ENCODE measurements at places on chromosomes 2 and 18. TPM values are rescaled to one million over a fixed set of nuclear protein-coding genes. Genes with fewer than 3 reads are reported as not detected.

GRCh38 chr2:8216397-8216796, 465.5 kb upstream of the ID2 start:
- no peak for DNase-seq

CNDP2 gene
- 51.7 TPM for total RNA-seq

DNA sequence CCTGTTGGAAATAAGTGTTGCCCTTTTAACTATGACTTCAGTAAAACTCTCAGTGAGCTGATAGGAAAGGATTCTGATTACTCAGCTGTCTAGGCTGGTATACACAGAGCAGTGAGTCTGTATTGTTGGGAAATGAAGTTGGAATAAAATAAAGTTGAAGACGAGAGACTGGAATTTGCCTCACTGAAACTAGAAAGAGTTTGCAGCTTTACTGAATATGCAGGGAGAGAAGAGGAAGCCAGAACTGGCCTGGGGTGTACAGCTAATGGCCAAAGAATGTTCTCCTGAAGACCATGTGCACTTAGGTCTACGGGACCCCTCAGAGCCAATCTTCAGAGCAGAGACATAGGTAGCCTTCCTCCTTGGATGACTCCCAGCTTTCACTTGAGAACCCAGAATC, 26.5 kb downstream of the EIF4E2 start:
- no peak for DNase-seq

DNA sequence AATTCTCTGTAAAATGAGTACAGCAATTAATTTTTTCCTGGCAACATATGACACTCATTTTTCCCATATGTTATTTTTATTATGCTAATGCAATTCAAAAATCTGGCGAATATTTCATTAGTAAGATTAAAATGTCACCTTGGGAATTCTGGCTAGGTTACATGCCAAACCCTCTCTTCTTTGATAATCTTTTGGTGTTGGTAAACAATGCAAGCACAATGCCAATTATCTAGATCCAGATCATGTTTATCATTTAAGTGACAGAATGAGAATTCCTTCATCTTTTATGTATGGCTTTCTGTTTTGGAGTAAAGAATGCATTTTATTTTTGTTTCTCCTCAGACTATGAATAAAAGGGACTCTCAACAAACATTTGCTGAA, 33.7 kb downstream of the GPR75 start:
- no peak for DNase-seq

DNA sequence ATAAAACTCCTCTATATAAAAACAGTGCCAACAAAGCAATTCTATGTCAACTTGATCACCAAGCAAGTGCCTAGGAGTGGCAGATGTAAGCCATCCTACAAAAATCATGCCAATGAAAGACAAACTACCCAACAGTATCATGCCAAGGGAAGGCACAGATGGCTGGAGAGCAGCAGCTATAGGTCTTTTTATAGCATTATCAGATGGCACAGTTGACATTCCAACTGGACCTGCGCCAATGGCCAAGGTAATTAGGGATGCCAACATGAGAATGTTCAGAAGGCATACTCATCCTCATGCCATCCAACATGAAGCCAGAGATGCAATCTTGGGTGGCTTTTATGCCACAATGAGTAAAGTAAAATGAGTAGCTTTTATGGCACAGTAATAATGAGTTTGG, 237.3 kb downstream of the OTX1 start:
- DNase-seq = no peak

DNA sequence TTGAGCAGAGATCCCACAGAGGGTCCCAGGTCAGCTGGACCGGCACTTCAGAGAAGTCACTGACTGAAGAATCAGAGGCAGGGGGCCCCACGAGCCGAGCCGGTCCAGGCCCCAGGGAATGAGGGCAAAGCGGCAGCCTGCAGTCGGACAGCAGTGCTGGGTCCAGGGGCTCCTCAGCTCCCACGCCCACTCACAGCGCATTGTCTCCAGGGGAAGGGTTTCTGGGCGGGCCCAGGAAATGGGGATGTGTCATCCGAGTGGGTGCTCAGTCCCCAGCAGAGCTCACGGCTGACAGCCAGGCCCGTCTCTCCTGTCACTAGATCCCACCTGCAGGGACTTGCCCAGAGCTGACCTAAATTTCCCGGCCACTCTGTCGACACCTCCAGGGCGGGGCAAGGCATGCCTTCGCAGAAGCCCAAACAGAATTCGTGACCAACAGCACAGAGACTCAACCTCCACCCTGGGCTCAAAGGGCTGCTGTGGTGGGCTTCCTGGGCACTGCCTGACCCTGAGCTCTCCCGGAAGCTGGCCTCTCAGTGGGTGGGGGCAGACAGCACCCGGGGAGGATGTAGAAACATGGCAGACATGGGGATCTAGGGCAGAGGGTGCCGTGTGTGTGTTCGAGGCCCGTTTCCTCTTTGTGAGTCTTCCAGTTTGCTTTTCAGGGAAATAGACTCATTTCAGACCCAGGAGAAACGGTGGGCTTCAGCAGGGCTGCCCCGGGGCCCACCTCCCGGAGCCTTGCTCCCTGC, 42.1 kb upstream of the TAF1B start:
- DNase-seq = peak; percentile 13

SPDYA gene
- 11.8 TPM for total RNA-seq

DNA sequence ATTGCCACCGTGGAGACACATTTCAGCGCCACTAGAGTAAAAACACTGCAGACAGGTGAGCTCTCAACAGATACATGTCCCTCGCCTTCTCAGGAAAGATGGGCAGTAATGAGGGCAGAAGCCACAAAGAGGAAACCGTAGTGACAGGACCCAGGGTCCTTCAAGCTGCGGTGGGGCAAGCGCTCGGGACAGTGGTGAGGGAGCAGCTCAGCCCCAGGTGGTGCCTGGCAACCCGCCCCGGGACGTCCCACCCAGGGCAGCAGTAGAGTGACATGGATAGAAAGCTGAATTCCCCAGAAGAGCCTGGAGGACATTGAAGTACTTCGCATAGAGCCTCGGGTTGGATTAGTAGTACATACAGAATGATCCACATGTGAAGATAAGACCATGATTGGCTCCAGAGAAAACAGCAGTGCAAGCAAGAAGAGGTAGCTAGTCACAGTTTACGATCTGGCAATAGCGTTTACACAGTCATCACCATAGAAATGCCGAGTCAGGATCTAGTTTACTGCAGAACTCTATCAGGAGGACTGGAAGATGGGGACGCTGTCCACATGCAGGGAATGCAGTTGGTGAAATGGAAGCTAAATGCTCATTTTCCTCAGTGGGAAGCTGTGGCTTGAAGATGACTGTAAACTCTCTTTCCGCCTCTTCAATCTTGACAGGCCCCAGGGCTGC, 37.4 kb upstream of the ALPP start:
- DNase-seq = no peak

- DNase-seq = no peak
Measured at GRCh38 chr2:192159208-192159607, 35.5 kb downstream of the TMEFF2 start.

- DNase-seq = no peak
Measured at GRCh38 chr2:234930397-234930796, 21.4 kb upstream of the SH3BP4 start.

DNA sequence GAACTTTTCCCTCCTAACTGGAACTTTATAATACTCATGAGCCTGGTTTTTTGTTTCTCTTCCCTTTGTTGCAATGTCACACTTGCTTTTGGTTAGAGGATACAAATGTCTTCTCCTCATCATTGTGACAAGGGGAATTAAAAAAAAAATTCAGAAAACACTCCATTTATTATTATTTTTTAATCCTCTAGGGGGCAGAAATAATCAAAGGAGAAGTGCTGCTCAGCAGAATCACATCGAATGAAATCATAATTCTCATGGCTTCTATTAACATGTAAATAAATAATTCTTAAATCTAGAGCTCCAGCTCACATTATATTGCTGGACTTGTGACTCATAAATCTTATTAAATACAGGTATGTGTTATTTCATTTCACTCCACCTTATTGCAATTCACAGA, 273.8 kb downstream of the TRIB2 start:
- no peak for DNase-seq

GRCh38 chr2:128746356-128746755, 427.7 kb upstream of the HS6ST1 start:
- no peak for DNase-seq

DNA sequence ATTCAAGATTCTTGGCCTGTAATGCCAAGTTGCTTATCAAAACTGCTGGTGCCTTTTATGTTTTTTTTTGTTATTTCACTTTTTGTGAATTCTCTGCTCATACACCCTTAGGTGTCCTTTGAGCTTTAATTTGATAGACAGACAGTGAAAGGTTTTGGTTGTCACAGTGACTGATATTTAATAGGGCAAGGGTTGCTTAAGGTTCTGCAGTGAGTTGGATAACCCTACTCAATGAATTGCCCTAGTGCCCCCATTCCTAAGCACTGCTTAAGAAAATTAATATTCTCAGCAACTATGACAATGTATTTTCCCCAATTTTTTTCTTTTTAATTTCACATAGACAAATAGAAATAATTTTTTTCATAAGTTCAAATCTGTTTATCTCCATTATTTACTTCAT, 15.4 kb downstream of the PPIG start:
- no peak for DNase-seq

- no peak for DNase-seq
Measured at GRCh38 chr2:127083819-127084503, 23.0 kb downstream of the BIN1 start.

- DNase-seq = no peak
Measured at GRCh38 chr2:106859498-106859897, 26.5 kb downstream of the ST6GAL2 start.

DNA sequence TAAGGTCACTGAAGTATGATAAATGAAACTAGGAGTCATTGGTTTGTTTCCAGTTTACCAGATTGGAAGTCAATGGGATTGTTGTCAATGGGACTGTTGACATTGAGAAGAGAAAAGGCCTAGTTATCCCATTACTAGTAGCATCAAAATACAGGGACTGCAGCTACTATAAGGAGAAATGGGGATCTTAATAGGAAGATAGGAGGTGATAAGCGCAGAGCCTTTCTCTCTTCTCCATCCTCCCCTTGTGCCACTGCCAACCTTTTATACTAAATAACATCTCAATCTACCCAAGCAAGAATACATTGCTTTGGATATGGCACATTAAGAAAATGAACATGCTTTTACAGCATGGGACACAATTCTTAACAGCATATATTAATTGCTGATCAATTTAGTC, 10.5 kb upstream of the BBS5 start:
- no peak for DNase-seq

Data from CD8-positive, alpha-beta T cell (primary cell).